NCI-H748 treated with DMSO at 0.1 percent for 48 hours (cell line): ENCODE measurements at places on chromosomes 16 and 17.

- DNase-seq = no peak
These were observed 2.3 kb upstream of the WNT3 start for GRCh38 chr17:46820592-46821450.

DNA sequence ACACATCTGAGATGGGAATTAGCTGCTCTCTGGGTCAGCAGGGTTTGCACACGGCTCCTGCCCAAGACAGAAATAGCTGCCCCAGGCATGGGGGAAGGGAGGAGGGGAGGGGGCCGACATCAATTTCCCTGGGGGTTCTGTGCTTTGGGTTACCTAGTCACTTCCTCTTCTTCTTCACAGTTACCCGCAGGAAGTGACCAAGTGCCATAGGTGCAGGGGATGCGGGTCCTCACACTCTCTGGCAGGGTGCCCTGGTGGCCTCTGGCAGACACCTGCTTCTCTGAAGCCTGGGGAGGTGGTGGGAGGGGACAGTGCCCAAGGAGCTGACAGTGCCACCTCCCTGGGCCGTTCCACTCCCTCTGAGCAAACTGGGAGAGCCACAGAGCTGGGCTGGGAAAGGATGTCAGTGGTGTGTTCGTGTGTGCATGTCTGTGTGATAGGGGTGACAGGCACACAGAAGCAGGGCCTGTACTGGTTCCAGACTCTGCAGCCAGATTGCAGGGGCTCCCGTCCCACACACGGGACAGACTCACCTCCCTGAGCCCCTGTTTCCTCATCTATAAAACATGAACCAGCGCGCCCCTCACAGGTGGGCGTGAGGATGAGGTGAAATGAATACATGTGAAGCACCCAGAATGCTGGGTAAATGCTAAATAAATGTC is 18.2 kb downstream of the SCN4A start:
- no peak for DNase-seq

DNA sequence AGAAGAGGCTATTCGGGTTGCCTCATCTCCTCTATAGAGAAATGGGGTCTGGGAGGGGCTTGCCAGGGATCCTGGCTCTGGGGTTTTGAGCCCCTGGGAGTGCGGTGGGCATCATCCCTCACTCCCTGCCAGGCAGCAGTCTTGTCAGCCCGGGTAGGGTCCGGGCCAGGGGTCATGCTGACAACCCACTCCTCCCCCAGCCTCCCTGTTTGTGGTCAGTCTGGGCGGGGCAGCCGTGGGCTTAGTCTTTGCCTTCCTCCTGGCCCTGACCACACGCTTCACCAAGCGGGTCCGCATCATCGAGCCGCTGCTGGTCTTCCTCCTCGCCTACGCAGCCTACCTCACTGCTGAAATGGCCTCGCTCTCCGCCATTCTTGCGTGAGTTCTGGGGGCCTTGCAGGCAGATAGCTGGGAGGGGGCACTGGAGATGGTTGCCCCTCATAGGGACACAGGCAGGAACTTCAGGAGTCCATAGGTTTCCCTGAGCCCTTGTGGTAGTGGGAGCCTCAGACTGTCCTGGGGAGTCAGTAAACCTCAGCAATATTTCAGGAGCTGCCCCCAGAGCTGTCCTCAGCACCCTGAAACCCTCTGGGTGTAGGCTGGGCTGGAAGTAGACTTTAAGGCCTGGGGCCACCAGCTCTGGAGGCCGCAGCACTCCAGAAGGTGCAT is 6.9 kb downstream of the SLC9A5 start:
- DNase-seq = no peak

DNA sequence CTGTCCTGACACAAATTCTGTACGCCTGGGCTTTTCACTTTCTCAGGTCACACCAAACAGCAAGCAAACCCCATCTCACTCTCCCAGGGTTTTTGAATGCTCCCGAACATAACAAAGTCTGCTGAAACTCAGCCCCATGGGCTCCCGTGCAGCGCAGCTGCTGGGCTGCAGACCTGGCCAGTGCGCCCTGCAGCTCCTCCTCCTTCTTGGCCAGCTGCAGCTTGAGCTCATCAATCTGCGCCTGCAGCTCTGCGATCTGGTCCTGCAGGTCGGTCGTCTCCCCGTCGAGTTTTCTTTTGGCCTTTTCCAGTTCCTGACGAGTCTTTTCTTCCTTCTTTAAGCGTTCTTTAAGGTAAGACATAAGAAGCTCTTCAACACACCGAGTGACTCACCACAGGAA is 70.5 kb downstream of the NDEL1 start:
- DNase-seq = no peak

DNA sequence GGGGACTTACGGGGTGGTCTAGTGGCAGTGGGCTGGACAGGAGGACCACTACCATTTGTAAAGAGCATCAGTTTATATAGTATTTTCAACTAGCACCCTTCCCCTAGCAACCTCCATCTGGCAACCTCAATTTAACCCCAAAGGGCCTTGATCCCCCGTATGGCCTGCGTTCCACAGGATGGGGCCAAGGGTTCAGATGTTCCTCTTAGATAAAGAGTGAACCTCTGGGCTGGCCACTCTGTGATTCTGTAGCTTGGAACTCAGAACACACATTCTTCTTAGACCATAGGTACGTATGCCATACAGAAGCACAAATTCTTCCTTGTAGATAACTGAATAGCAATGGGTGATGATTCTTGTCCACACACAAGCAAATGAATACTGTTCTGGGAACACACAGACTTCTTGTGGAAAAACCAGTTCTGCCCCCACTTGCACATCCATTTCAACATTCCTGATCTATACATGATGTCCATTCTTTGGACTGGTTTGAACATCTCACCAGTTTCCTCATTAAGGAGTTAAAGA is 1.9 kb upstream of the GGA2 start:
- no peak for DNase-seq

DNA sequence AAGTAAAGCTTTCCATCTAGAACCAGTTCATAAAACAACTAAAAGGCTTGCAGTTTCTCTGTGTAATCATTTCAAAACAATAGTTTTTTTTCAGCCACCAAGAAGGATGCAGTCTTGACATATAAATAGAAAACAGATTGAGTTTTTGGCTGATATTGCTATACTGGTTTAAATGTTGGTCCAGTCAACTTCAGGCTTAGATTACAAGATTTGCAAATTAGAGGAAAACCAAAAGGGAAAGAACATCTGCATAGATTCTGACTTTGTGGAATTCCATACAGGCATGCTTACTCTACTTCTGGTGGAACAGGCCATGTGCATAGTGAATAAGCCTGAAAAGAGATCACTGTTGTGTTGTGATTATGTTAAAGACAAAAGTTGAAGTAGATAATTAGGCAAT is 150.3 kb downstream of the BCAS3 start:
- DNase-seq = no peak

- DNase-seq = no peak
These were observed 6.6 kb downstream of the GPS1 start for GRCh38 chr17:82058230-82058854.

- DNase-seq = no peak
These were observed 31.5 kb downstream of the NLRP1 start for GRCh38 chr17:5552841-5553240.

- DNase-seq = no peak
These were observed 42.3 kb downstream of the CRLF3 start for GRCh38 chr17:30782206-30782605.

DNA sequence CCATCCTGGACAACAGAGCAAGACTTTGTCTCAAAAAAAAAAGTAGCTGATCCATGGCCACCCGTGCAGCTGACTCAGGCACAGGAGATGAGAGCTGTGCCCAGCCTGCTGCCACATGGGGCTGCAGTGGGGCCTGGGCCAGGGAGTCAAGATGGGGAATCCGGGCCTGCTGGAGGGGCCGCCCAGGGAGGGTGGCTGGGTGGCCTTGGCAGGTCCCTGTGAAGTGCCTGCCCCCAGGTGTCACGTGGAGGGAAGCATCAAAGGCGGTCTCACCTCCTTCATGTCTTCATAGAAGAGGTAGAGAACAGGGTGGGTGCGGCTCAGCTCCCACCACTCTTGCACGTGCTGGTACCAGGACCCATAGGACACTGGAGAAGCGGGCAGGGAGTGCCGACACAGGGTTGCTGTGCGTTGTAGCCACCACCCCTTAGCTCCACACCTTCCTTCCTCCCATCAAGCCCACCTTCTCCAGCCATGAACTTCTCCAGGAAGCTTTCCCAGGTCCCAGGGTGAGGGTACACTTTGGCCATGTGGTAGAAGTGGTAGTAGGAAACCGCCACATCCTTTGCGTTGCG is 3.8 kb downstream of the SULT1A2 start:
- no peak for DNase-seq

DNA sequence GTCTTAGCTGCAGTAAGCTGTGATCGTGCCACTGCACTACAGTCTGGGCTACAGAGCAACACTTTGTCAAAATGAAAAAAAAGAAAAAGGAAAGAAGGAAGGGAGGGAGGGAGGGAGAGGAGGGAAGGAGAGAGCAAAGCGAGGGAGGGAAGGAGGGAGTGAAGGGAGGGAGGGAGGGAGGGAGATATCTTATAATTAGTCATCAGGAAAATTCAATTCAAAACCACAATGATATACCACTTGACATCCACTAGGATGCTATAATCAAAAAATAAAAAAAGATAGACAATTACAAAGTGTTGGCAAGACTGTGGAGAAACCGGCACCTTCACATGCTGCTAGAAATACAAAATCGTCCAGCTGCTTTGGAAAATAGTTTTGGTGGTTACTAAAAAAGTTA is 93.8 kb downstream of the CDC27 start:
- no peak for DNase-seq

DNA sequence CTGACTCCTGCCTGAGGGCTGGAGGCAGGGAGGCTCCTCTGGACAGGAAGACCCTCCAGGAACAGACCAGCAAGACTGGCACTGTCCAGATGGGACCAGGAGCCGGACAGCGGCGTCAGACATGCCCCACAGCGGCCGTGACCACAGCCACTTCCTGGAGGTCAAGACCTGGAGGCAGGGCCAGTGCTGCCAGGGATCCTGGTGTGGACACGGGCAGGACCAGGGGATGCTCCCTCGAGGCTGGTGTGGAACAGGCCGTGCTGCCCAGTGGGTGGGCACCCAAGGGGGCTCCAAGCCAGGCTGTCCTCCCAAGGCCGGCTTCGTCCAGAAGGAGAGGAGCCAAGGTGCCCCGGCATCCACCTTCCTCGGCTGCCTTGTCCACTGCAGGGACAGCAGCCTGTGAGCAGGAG is 4.5 kb upstream of the CCDC57 start:
- DNase-seq = no peak

- DNase-seq = no peak
These were observed 468.0 kb downstream of the TOX3 start for GRCh38 chr16:52078716-52079655.

DNA sequence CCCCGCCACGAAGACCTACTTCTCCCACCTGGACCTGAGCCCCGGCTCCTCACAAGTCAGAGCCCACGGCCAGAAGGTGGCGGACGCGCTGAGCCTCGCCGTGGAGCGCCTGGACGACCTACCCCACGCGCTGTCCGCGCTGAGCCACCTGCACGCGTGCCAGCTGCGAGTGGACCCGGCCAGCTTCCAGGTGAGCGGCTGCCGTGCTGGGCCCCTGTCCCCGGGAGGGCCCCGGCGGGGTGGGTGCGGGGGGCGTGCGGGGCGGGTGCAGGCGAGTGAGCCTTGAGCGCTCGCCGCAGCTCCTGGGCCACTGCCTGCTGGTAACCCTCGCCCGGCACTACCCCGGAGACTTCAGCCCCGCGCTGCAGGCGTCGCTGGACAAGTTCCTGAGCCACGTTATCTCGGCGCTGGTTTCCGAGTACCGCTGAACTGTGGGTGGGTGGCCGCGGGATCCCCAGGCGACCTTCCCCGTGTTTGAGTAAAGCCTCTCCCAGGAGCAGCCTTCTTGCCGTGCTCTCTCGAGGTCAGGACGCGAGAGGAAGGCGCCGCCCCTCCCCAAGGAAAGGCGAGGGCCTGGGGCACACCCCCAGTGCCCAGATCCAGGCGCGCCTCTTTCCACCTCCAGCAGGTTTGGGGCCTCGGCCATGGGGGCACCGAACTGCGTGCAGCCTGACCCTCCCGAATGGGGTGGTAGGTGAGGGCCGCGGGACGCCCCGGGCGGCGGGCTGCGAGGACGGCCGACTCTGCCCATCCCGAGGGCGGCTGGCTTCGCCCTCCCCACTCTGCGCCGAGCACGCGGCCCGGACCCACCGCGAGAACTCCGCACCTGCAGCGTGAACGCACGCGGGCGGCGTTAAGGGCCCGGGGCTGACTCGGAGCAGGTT is 664 bp downstream of the HBQ1 start:
- peak; percentile 10 for DNase-seq

- no peak for DNase-seq
These were observed 1471.3 kb downstream of the CDH11 start for GRCh38 chr16:63650550-63650949.

DNA sequence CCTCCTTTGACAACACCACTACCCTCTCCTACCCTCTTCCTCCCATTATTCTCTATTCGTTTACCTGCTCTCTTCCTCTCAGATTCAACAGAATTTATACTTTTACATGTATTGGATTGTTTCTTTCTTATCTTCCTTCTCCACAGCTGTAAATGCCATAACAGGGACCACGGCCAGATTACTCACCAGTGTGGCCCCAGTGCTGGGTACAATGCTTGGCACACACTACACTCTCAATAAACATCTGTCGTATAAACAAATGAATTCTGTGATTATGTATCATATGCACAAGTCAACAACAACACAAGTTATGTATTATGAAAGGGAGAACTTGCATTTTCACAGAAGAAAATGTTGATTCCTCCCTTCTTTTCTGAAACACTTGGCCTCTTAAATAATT is 20.0 kb downstream of the AARSD1 start:
- DNase-seq = no peak

DNA sequence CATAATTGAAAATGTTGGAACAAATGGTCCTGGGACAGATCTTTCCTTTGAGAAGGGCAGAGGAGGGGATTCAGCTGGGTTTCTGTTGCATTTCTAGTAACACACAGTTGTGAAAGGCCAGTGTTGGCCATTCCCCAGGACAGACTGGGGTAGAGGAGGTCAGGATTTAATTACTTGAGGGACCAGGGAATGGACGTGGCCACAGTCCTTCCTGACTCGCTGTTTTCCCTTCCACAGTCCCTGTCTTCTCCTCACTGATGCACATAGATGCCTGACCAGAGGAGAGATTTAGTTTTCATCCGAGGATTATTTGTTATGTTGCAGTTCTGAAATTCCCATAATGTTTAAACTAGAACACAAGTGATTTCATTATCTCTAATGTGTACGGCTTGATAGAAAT is 25.2 kb upstream of the HEATR6 start:
- DNase-seq = no peak

DNA sequence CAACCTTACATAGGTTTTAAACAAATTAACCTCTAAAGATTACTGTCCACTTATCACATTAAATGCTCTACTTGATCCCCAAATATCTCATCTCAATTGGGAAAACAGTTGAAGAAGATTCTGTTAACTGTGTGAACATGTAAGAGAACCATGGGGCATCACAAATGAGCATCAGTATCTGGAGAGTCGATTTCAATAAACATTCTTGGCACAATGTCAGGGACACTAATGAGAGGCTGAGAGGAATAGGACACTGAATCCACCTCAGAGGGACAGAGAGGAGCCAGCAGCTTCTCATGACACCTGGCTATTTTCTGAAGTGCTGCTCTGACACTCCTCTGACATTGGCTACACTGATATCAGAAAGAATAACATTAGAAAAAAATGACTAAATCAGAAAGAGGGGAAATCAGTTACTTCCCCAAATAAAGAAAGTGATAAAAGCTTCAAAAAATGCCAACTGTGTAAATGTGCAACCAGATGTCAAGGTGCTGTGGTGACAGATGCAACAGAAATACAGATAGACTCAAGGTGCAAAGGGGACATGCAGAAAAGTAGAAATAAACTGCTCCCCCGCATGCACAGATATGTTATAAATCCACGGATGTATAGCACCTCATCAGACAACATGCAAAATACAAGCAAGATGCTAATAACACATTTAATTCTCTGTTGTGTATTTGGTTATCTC is 67.4 kb downstream of the SNX11 start:
- no peak for DNase-seq

GRCh38 chr17:32609085-32609484 is 122.3 kb downstream of the CDK5R1 start:
- no peak for DNase-seq
